ENCODE measurements at places on chromosomes 6 and 20.
A peak's percentile ranks its signal among the peaks of the same experiment; 100 is the strongest.

DNA sequence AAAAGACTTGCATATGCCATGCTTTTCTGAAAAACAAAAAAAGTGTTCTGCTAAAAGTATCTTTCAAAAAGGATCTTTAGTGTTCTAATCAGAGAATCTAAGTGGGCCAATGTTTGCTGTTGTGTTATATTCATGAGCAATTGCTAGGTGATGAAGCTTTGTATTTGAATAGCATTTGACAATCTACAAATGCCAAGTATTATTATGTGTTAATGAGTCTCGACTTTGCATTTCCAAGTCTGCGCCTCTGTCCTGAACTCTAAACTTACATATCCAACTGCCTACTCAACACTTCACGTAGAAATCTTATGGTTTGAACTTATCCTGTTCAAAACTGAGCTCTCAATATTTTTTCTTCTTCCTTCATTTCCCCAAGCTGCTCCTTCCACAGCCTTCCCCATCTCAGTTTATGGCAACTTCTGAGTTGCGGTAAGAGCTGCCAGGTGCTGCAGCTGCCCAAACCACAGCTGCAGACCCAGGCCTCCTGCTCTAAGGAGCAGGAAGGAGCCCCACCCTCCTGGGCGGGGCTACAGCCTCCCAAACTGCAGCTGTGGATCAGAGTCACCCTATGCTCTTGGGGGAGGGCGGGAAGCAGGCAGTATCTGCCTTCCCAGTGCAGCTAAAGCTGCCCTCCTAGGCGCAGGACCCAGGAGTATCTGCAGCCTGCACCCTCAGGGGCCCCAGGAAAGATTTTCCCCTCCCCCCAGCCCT is 16.7 kb upstream of the MAK start:
- DNase-seq = no peak

DNA sequence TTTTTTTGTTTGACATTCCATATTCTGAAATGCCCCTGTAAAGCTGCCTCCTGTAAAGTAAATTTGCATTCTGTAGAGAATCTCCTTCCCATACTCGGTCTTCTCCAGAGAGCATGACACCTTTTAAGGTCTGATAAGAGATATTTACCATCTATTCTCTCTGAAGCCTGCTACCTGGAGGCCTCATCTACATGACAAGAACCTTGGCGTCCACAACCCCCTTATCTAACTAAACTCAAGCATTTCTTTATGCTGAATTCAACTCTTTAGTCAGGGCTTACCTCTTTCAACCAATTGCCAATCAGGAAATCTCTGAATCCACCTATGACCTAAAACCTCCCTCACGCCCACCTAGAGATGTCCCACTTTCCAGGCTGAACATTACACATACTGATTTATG is 51.6 kb downstream of the FAM184A start:
- no peak for DNase-seq

DNA sequence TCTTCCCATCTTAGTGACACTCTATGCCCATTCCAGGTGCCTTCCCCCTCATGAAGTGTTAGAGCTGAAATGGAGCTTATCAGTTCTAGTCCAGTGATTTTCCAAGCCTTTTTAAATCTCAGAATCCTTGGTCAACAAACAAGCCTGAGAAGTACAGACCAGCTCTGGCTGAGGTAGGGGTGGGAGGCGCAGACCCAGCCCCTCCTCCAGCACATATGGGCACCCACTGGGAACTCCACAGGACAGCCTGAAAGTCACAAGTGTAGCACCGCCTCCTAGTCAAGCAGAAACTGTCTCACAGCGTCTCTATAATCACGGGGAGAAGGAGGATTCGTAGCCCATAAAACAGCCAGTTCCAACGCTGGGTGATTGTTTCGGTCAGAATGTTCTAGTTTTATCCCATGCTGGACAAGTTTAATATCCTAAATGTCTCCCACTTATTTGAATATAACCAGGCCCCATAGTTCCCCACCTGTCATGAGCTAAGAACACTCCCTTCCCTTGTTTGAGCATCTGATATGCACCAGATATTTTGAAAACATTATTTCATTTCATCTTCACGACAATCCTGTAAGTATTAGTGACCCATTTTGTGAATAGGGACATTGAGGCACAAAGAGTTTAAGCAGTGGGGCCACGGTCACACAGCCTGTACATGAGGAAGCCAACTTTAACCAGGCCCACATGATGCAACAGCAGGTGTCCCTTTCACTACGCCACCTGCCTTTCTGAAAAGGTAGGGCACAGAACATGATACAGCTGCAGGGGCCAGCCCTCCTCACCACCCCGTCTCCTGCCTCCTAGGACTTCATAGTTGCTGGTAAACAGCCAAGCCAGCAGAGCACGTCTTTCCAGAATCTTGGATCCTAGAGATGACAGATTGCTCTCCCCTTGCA is 40.1 kb downstream of the TRAF3IP2 start:
- DNase-seq = no peak

DNA sequence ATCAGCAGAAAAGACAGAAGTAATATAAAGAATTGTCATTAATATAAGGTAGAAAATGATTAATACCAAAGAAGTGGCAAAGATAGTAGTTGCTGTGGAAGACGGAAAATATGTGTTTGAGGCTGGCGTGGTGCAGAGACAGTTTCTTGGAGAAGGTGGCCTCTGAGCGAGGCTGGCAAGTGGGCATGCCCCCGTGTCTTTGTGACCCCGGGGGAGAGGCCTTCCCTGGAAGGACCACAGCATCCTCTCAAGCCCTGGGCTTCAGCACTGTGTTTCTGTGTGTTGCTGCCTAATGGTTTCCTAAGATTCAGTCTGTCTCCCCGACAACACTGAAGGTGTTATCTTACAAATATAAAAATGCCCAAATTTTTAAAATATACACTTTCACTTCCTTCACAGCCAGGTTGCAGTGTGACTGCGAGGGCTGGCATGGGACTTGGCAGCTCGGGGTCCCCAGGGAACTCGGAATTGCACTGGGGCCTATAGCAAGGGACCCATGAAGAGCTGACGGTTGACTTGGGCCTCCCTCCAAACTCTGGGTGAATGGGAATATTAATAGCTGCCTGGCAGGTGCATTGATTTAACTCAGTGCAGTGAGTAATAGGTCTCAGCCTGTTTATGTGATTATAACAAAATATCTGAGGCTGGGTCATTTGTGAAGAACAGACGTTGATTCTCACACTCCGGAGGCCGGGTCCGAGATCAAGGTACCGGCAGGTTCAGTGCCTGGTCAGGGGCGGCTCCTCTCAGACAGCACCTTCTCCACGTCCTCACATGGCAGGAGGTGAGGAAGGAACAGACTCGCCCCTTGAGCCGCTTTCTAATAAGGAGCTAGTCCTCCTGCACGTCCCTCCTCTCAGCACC is 47.4 kb upstream of the AFDN start:
- no peak for DNase-seq

DNA sequence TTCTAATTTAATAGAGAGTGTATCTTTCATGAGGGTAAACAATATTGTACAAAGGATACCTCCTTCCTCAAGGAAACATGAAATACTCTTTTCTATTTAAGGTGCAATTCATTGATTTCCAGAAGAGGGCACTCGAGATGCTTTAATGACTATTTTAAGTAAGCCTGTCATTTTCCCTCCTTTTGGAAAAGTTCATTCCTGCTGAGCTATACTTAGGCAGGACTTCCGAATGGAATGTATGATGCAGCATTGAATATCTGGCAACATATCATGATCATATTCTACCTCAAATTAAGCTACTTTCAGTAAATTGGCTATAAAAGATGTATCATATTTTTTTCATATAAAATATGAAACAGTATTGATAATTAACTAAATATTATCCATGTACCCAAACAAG is 5.0 kb downstream of the DST start:
- peak; percentile 55 for DNase-seq

DNA sequence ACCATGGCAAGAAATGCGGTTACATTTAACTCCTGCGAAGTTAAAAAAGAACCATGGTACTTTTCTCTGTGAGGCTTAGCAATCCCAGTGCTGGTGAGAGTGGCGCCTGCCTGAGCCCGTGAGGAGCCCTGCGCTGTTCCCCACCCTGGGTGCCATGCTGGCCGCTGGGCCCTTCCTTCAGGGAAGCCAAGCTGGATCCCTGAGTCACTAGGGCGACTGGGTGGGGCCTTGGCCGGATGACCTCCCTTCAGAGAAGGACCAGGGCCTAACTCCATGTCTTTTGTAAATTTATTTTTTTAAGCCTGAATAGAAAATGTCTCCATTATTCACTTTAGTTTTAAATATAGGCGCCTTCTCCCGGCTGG is 209.1 kb downstream of the ERMARD start:
- no peak for DNase-seq

- DNase-seq = no peak
These were observed 259.9 kb downstream of the DLL1 start for GRCh38 chr6:170030821-170031471.
